ENCODE measurements at places on chromosomes 7 and 10. TPM values are rescaled to one million over a fixed set of nuclear protein-coding genes. Genes with fewer than 3 reads are reported as not detected.
A peak's percentile ranks its signal among the peaks of the same experiment; 100 is the strongest.

DNA sequence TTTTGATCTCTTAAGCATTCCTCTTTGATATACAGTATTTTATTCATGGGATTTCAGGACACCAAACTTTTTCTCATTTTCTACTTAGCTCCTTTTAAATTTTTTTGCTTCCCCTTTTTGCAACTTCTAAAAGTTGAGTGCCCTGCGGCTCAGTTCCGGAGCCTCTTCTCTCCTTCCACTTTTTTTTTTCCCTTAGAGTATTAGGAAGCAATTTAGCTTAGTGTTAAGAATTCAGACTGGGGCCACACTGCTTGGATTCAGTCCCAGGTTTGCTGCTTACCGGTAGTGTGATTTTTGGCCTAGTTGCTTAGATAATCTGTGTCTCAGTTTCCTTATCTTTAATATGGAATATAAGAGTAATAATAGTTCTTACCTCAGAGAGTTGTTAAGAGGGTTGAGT, 3.4 kb downstream of the STAM start:
- DNase-seq, result no peak

DNA sequence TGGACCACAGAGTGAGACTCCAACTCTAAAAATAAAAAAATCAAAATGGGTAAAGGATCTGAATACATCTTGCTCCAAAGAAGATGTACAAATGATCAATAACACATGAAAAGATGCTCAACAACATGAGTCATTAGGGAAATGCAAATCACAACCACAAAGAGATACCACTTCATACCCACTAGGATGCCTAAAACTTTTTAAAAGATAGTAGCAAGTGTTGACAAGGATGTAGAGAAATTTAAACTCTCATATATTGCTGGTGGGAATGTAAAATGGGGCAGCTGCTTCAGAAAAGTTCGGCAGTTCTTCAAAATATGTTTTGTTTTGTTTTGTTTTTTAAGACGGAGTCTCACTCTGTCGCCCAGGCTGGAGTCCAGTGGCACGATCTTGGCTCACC, 45.7 kb upstream of the GTF2IRD1 start:
- no peak for DNase-seq

DNA sequence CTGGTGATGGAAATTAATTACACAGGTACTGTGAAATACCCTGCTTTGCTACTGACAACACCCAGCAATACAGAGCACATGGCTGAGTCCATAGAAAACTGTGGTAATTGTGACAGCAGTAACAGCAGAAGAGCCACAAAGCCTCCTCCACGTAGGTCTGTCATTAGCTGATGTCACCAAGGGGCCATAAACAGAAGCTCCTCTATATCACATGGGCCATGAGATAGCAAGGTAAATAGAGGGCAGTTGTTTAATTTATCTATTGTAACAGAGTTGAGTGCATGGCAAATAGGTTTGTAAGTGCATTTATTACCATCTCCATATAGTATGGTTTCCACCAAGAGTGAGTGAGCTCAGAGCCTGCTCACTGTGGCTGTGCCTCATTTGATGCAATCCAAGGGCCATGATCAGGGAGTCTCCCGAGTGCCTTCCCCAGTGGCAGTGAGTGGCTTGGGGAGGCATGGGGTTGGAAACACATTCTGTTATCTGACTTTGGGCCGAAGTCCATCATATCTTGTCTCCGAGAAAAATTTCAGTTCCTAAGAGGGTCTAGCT, 281.2 kb downstream of the SKAP2 start:
- DNase-seq, result no peak

DNA sequence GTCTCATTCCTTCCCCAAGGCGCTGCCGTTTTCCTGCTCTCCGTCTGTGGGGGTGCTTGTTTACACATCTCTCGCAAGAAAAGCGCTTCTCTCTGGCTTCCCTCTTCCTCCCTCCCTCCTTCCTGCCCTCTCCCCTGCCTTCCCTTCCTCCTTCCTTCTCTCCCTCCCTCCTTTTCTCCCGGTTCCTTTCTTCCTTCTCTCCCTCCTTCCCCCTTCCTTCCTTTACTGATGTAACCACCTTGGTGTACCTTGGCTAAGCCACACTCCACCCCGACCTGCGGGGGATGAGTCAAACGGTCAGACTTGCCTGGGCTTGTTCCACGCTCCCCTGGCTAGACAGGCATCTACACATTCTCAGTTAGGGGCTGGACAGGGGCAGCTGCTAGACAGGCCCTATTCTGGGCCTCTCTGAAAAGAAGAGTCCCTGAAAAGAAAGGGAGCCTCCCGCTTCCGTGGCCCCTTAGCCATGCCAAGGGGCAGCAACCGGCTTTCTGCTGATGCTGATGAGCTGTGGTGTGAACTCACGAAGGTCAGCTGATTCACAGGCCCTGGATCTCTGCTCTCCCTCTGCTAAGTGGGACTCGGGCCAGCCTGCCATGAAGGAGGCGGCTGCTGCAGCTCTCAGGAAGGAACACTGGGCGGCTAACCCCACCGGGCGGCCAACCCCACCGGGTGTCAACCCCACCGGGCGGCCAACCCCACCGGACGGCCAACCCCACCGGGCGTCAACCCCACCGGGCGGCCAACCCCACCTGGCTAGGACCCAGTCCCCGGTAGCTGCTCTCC, 216.8 kb downstream of the TCERG1L start:
- peak; percentile 75 for DNase-seq

GRCh38 chr7:15042285-15043065, 139.9 kb upstream of the DGKB start:
- DNase-seq, result no peak

GRCh38 chr10:69262292-69262751, 16.0 kb upstream of the HK1 start:
- no peak for DNase-seq

The RASA4B gene
- total RNA-seq, result 1.2 TPM

All from HT1080 (cell line).